Stimulated activated naive CD8-positive, alpha-beta T cell treated with anti-CD3 and anti-CD28 coated beads, Interleukin-15, amount 100 ng/mL, for 72 hours (primary cell): ENCODE measurements at places on chromosomes 3 and 15.

GRCh38 chr3:64267721-64268604, 42.7 kb upstream of the PRICKLE2 start:
- no peak for DNase-seq

DNA sequence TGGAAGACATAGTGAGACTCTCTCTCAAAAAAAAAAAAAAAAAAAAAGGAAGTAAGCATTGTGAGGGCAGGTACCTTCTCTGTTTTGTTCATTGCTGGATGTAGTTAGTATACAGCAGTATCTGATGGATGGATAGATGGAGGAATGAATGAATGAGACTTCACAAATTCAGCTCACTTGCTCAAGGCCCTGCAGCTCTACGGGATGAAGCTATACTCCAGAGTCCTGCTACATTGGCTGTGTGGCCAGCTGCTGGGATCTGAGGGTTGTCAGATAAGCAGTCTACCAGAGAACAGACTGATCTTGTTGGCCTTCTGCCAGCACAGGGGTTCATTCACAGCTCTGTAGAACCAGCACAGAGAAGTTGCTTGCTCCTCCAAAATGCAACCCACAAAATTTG, 35.0 kb downstream of the MLH1 start:
- no peak for DNase-seq

GRCh38 chr3:124812291-124813265, 74.6 kb downstream of the ITGB5 start:
- DNase-seq: no peak

DNA sequence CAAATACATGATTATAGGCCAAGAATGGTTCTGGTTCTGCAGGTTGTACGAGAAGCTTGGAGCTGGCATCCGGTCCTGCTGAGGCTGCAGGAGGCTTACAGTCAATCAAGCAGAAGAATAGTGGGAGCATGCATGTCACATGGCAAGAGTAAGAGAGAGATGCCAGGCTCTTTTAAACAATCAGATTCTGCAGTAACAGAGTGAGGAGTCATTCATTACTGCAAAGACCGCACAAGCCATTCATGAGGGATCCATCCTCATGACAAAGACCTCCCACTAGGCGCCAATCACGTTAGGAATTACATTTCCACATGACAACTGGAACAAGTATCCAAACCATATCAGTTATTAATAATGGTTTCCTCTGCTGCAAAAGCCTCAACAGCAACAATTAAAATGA, 536.8 kb downstream of the CADM2 start:
- DNase-seq: no peak

GRCh38 chr3:95407709-95408463, 1345.0 kb downstream of the NSUN3 start:
- no peak for DNase-seq

GRCh38 chr15:67783303-67783702, 42.0 kb upstream of the SKOR1 start:
- peak; percentile 30 for DNase-seq

- no peak for DNase-seq
Observed at GRCh38 chr3:183324083-183324482, 71.0 kb downstream of the B3GNT5 start.

DNA sequence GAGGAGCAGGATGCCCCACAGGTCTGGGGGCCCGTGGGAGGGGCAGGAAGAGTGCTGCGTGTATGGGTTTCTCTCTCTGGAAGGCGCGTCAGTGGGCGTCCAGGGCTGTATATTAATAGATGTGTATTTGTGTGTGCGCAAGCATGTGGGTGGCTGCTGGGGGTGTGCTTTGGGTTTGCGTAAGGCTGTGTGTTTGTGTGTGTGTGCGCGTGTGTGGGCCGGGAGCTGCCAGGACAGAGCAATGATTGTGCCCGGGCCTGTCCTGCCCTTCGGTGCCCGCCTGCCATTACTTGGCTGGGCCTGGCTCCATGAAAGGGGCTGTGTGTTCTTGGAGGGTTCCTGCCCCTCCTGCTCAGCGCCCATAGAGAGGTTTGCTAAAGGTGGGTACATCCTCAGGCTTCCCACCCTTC, 16.3 kb downstream of the CSPG4 start:
- no peak for DNase-seq

DNA sequence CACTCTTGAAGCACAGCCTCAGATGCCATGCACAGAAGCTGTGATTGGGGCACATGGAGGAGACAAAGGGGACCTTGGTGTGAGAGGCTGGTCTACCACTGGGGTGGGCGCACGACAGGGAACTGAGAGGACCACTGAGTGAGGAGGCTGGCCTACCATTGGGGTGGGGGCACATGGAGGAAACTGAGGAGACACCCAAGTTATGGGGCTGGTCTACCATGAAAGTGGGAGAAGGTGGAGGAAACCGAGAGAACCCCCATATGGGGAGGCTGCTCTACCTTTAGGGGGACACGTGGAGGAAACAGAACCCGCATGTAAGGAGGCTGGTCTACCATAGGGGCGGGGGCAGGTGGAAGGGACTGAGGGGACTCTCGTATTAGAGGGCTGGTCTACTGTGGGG, 153.4 kb downstream of the FBLN2 start:
- DNase-seq: no peak

DNA sequence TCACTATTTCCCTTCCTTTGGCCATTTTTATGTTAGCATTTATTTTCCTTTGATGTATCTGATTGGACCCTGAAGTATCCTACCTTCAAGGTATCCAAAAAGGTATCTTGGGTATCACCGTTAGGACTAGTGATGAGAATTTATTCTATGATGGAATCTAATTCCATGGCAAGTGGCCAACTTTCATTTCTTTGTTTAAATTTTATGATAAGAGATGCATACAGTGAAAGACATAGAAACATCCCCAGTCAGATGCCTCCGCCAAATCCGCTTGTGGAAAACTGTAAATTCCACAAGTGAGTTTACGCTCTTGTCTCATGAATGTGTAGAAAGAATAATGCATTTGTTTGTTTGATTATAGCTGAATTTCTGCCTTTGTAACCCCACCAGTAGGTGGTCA, 153.7 kb upstream of the NR2F2 start:
- DNase-seq: no peak

DNA sequence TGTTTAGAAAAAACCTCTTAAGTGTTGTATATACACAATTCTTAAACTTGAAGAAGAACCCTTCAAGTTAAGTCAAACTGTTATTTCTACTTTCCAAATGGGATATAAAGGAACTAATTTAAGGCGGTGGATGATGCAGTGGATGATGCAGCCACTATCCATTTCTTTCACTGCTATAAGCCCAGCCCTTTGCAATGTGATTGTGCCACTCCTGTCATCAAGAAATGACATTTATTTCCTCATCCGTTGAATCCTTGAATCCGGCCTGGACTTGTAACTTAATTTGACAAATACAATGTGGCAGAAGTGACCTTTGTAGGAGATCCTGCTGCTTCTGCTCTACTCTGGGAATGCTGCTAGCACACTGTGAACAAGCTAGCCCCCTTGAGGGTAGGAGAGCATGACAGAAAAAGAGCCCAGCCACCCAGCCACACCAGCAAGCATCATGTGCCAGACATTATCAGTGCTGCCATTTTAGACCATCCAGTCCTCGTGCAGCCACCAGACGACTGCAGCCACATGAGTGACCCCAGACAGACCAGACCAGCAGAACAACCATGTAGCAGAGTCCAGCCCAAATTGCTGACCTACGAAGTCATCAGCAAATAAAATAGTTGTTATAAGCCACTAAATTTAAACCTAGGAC, 47.4 kb downstream of the UACA start:
- no peak for DNase-seq

DNA sequence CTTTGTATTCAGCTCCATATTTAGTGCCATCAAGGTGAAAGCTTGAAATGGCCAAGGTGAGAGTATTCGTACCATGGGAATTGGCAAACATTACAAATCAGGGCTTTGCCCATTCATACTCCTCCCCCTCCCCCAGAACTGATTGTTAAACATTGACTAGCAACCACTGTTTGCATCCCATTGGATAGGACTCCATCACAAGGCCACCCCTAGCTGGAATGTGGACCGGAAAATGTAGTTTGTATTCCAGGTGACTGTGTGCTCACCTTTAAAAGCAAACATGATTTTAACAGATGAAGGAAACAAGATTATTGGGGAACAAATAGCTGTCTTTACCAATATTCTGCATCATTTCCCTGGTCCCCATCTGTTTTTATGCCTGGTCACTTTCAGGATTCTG, 14.1 kb downstream of the ST3GAL6 start:
- DNase-seq: no peak

DNA sequence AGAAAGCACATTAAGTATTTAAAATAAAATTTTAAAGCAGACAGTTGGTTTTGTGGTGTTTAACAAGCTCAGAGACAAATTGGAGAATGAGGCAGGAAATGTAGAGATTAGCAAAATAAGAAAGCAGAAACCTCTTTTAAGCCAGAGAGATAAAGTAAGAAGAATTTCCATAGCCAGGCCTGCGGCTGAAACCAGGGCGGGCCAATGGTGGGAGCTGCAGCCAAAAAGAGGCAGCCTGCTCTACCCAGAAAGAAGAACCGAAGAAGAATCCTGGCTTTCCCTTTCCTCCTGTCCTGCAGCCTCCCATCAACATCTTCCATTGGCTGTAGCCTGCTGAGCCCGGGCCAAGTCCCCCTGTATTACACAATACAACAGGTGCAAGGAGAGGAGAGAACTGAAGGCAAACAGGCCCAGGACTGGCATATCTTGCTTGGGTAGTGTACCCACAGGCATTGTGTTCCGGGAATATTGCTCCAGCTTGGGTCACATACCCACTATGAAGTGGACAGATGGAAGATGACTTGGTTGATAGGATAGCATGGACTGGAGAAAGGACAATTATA, 11.5 kb upstream of the TFG start:
- DNase-seq: no peak

DNA sequence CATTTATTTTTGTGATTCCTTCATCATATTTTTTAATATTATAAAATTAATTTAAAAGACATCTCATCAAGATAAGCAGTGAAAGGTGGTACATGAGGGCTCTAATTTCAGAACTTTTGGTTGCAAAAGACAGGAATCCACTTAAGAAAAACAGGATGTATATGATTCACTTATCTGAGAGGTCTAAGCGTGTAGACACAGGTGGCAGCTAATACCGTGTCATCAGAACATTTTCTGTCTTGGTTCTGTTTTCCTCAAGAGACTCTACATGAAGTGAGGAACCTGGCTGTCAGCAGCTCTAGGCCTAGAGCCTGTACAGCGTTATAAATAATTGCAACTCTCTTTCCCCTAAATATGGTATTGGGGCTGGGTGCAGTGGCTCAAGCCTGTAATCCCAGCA, 433.7 kb upstream of the NAALADL2 start:
- no peak for DNase-seq

- no peak for DNase-seq
Observed at GRCh38 chr3:5022966-5023776, 43.9 kb downstream of the BHLHE40 start.

DNA sequence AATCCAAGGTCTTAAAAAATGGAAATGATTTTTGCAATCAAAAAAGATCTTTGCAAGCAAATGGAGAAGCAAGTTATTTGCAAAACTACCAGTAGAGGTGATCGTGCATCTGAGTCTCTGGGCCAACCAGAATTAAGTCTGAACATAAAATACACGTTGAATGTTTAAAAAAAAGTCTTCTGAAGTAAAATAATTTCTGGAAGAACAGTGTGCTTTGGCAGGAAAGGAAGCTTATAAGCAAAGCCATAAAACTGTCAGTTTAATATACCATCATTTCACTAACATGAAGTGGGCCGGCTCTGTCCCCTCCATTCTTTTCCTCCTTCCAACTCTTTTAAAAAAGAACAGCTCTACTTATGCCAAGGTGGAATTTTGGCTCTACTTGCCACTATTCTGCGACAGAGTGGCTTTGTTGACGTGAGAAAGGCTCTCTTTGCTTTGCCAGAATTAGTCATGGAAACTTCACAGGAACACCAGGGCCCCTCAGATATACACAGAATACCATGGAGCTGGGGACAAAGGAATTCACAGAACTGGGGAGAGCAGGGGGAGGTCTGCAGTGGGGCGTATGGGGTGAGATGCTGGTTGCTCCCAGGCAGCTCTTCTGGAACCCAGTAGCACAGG, 29.8 kb downstream of the FSTL1 start:
- DNase-seq: no peak

DNA sequence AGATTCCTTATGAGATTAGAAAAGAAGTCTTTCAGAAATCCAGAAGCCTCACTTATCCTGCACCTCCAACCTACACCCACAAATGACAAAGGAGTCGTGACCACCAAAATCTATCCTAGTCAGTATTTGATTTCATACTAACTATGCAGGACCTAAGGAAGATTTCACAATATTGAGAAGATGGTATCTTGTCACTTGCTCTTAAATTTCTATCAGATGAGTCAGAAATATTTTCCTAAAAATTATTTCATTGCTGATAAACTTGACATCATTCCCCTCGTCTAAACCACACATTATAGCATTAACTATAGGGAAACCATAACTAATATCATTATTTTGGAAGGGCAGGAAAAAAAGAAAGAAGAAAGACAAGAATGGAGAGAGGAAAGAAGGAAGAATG, 138.0 kb upstream of the THBS1 start:
- no peak for DNase-seq

- peak; percentile 86 for DNase-seq
Observed at GRCh38 chr3:161310649-161311423, 60.5 kb downstream of the SPTSSB start.

DNA sequence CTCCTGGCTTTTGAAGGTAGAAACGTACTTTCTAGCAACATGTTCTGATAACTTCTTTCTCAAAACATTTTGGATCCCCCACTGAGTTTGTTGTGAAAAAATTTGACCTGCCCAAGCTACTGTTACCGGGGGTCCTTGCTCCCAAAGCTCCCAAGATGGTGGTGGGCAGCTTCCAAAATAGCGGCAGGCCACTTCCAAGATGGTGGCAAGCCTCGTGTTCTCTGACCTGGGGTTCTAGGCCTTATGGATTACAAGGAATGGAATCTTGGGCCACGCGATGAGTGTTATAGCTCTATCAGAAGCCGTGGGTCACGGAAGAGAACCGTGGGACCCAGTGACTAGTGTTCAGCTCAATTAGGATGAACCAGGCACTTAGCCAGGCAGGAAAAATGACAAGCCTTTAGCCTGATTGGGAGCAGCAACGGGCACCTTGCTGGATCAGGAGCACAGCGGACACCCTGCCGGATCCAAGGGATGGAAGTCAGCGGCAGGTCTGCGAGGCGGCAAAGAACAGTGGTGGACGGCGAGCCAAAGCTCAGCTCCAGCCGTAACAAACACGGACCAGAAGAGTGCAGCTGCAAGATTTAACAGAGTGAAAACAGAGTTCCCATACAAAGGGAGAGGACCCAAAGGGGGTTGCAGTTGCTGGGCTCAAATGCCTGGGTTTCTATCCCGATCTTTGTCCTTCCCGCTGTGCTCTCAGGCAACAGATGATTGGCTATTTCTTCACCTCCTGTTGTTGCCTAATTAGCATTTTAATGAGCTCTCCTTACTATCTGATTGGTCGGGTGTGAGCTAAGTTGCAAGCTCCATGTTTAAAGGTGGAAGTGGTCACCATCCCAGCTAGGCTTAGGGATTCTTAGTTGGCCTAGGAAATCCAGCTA, 133.3 kb downstream of the WDR72 start:
- DNase-seq: no peak
